ENCODE measurements at places on chromosomes 1 and 21. TPM values are rescaled to one million over a fixed set of nuclear protein-coding genes. Genes with fewer than 3 reads are reported as not detected.

COL6A1 gene
- total RNA-seq = 156 TPM

FCN3 gene
- not detected for total RNA-seq

STRIP1 gene
- 67.6 TPM for total RNA-seq

CR1L gene
- 2.0 TPM for total RNA-seq

PAQR6 gene
- total RNA-seq = 42.6 TPM

STUM gene
- total RNA-seq = 4.8 TPM

ENSA gene
- 146 TPM for total RNA-seq

- DNase-seq = no peak
Measured at GRCh38 chr21:44708866-44709425, 2.4 kb downstream of the TSPEAR start.

DNA sequence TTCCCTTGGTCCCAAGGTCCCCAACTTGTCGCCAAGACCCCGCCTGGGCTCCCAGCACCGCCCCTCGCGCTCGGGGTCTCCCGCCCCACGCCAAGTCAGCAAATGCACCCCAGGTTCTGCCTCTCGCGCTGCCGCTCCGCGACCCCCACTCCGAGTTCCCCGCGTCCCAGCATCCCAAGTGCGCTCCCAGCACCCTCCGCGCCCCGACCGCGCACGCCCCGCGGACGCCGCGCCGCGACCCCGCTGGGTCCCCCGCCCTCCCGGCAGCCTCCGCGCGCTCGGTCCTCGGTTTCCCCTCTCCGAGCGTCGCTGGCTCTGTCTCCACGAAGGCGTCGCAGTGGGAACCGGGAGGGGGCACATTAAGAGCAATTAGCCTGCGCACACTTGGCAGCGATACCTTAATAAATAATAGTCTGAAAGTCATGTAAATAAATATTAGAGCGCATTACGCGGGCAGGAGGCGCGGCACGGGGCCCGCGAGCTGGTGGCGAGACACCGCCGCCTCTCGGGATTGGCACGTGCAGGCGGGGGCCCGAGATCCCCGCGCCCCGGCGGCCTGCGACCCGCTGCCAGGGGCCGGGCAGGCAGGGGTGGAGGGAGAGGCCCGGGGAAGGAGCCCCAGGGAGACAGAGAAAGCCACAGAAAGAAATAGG lies 75.9 kb downstream of the VWA5B1 start:
- no peak for DNase-seq

- no peak for DNase-seq
Measured at GRCh38 chr1:115654663-115655305, 13.0 kb downstream of the VANGL1 start.

DNA sequence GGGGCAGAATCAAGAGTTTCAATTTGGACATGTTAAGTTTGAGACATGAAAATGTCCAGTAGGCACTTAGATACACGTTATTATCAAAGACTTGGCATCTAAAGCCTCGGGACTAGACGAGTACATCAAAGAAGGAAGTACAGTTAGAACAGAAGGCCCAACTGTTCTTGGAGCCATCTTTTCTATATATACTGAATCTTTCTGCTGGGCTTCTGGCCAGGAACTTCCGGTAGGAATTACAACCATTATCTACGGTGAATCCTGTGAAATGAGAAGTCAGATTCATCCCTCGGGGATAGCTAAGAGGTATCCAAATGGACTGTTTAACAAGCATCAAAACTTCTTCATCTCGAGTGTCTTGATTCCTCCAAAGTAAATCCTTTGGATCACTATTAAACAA lies 34.4 kb upstream of the NRDC start:
- DNase-seq = no peak

- DNase-seq = no peak
Measured at GRCh38 chr21:39587376-39587775, 25.4 kb upstream of the B3GALT5 start.

- no peak for DNase-seq
Measured at GRCh38 chr1:167714098-167714438, 7.7 kb upstream of the MPZL1 start.

GRCh38 chr1:224931605-224932004 lies 2.1 kb downstream of the DNAH14 start:
- DNase-seq = no peak

DNA sequence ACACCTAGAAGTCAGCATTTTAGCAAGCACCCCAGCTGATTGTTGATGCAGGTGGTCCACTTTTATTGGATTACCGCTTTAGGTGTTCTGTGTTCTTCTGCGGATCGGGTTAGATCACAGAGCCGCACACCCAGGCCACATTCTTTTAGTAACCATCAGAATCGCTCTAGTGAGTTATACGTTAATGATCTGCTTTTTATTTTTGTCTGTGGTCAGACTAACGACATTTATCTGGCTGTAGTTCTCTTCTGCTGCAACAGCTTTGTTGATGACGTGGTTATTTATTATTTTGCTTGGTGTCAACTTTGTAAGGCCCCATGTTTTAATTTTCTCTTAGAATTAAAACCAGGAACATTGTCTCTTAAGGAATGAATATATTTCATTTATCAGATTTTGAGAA lies 18.2 kb downstream of the SCCPDH start:
- DNase-seq = no peak

DNA sequence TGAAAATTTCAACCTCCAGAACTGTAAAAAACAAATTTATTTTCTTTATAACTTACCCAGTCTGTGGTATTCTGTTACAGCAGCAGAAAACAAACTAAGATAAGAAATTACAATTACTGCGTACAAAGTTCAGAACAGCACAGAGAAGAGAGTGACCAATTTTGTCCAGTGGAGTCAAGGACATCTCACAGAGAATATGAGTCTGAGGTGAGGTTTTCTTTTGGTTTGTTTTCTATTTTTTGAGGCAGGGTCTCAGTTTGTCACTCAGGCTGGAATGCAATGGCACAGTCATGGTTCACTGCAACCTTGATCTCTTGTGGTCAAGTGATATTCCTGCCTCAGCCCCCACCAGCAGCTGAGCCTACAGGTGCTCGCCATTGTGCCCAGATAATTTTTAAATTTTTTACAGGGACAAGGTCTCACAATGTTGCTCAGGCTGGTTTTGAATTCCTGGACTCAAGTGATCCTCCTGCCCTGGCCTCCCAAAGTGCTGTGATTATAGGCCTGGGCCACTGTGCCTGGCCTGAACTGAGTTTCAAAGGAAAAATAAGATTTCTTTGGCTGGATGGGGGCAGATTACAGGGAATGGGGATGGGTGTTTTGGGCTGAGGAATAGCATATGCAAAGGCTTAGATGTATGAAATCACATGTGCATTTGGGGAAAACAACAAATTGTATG lies 201.1 kb upstream of the USP24 start:
- DNase-seq = no peak

GRCh38 chr1:157040802-157041201 lies 4.7 kb downstream of the ARHGEF11 start:
- no peak for DNase-seq

GRCh38 chr1:25619101-25619890 lies 2.7 kb downstream of the MAN1C1 start:
- peak; percentile 91 for DNase-seq

- no peak for DNase-seq
Measured at GRCh38 chr1:184905601-184906322, 68.5 kb downstream of the NIBAN1 start.

DNA sequence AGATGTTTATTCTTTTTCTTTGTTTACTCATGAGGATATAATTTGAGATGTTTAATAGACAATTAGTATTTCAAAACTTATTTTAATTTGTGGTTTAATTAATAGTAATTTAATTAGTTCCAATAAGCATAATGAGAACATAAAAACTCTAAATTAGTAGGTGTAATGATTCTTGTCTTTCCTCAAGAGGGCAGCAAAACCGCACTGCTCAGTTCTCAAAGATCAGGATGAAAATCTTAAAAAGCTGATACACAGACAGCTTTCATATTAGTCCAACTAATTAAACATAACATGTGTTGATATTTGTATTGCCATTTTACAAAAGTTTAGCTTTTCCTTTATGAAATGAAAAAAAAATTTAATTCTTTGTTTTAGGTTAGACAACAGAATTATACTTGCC lies 106.7 kb upstream of the C21orf91 start:
- peak; percentile 62 for DNase-seq

- DNase-seq = no peak
Measured at GRCh38 chr1:205914155-205914507, 29.1 kb downstream of the SLC26A9 start.

DNA sequence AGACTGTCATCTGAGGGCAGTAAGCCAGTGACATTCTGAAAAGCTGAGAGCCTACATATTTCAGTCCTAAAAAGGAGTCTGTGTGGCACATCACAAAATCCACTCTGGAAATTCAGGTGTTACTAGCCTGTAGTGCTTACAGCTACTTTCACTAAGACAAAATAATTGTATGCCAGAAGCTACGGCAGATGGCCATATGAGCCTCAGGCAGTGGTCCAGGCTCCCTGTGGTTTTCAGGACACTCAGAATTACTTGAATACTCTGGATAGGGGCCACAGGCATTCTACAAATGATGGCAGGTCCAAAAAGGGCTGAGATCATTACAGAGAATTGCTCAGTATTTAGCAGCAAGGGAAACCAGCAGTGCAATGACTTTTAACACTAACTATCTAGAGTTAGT lies 527.1 kb downstream of the MRPL39 start:
- no peak for DNase-seq

DNA sequence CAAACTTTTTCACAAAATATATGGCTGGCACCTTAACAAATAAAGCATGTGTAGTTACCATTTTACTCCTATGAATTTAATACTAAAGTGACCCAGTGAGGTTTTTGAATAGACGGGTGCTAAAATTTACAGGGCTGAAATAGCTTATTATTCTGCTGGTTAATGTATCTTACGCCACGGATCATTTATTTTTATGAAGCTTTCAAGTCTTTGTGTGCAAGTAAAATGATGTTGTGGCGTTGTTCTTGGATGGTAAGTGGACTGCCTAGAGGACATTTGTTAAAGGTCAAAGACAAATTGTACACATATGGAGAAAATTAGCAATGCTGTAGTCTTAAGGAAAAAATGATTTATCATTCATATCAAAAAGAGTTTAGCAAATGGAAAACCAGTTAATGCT lies 22.8 kb downstream of the INSL5 start:
- DNase-seq = no peak

DNA sequence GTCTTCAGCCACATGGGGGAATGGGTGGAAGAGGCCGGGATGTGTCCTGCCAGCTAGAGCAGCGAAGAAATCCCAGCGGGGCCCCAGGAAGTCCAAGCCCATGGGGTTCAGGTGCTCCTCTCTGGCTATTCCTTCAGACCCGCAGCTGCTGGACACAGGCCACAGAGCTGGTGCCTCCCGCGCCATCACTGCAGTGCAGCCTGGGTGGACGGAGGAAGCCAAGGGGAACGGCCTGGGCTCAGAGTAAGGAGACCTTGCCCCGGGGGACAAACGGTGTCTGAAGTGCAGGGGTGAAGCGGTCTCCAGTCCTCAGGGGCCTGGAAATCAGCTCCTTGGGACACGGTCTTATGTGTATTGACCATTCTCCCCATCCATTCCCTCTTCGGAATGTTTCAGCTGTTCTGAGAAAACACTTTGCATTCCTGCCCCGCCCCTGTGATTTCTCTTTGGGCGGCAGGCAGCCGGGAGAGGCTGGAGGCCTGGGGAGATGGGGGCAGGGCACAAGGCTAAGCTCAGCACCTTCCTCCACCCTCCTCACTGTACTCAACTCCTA lies 18.4 kb downstream of the MTHFR start:
- no peak for DNase-seq

GRCh38 chr1:58116284-58116683 lies 430.2 kb downstream of the OMA1 start:
- DNase-seq = no peak

- DNase-seq = no peak
Measured at GRCh38 chr1:30969903-30970302, 61.3 kb upstream of the SDC3 start.

All from spinal cord (tissue), 10 donors.